NCI-H1105 treated with DMSO at 0.1 percent for 48 hours (cell line): ENCODE measurements at places on chromosomes 2 and 18.

- no peak for DNase-seq
These were observed 125.9 kb downstream of the PKP4 start for GRCh38 chr2:158582670-158583069.

DNA sequence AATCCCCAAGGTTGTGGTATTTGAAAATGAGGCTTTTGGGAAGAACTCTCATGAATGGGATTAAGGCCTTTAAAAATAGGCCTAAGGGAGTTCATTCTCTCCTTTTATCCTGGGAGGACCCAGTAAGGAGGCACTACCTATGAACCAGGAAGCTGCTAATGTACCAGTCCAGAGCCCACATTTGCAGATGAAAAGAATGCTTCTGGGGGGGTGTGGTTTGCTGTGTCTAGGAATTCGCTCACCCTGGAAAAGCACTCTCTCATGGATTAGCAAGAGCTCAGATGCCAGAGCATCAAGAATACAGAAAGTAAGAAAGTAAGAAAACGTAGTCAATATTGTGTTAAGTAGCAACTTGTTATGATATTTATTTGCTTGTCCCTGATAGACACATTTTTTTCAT is 785.7 kb upstream of the GYPC start:
- no peak for DNase-seq

GRCh38 chr2:209239585-209239938 is 184.3 kb upstream of the MAP2 start:
- DNase-seq: no peak

DNA sequence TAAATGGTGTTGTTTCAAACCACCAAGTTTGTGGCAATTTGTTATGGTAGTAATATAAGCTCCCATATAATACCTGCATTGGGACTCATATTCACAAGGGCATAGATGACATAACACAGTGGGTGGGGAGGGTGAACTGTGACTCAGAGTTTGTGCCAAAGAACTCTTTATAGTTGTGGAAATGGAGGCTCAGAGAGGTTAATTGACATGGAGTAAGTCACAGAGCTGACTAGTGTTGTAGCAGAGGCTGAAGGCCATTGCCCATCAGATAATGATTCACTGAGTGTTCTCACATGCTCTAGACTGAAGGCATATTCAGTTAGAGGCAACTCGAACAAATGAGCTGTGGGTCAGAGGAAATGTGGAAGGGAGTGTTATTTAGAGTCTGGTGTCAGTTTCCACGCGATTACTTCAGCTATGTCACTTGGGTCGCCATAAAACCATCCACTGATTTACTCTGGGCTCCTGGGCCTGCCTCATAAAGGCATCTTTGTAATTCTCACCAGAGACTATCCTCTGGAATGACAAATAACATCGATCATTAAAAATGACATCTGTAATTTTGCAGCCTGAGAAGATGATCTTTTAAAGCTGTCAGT is 264.7 kb downstream of the CCDC85A start:
- no peak for DNase-seq

GRCh38 chr2:224670203-224670602 is 46.0 kb downstream of the CCDC195 start:
- DNase-seq: no peak

GRCh38 chr2:230942920-230943896 is 18.2 kb upstream of the GPR55 start:
- no peak for DNase-seq

GRCh38 chr18:79935925-79936324 is 15.5 kb downstream of the SLC66A2 start:
- DNase-seq: no peak

DNA sequence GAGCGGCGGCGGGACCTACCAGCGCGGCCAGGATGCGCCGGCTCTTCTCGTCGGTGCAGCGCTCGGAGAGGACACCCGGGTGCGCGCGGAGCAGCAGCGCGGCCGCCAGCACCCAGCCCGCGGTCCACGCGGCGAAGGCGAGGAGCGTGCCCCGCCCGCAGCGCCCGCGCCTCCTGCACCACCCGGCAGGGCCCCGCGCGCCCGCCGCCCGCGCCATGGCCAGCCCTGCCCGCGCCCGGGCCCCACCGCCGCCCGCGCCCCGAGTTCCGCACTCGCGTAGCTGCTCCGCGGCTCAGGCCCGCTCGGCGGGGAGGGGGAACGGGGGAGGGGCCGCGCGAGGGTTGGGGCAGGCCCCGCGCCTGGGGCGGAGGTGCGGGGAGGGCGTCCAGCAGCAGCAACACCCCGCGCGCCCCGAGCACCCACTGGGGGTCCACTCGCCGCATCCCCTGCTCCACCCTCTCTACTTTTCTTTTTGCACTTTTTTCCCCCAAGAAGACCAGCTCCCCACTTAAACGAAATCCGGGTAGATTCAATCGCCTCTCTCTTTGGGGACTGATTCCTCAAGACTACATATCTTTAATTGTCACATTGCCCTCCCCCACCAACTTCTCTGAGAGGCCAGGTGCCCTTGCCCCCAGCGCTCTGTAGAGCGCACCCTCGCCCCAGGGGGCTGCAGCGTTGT is at the start of gene DIPK1C:
DIPK1C (minus strand) TSS at position 266 of the 682 bp plus-strand sequence; CDS start at position 217, 49 bp downstream.
- no peak for DNase-seq

DNA sequence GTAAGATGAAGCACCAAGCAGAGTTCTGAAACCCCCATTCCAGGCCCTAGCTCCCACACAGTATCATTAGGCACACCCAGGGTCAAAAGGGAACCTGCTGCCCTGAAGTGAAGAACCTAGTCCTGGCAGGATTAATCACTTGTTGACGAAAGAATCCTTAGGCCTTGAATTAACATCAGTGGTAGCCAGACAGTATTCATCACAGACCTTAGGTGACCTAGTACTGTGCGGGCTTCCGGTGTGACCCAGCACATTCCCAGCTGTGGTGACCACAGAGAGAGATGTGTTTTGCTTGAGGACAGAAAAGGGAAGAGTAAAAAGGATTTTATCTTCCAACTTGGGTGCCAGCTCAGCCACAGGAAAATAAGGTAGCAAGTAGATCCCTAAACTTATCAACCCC is 1071.4 kb upstream of the FAM98A start:
- DNase-seq: no peak

- DNase-seq: no peak
These were observed 135.1 kb upstream of the GPC1 start for GRCh38 chr2:240300261-240300821.

- no peak for DNase-seq
These were observed at the start of gene YES1 for GRCh38 chr18:811892-812375. Gene YES1 (minus strand): TSS chr18:812242. CDS start chr18:756827, 55,415 bp downstream.

- DNase-seq: no peak
These were observed at the start of gene HOXD12 for GRCh38 chr2:176099728-176100546. Gene HOXD12 (plus strand): TSS chr2:176099795. CDS start chr2:176099802, 7 bp downstream.
